ENCODE measurements at places on chromosomes 7 and 10.
A peak's percentile ranks its signal among the peaks of the same experiment; 100 is the strongest.

DNA sequence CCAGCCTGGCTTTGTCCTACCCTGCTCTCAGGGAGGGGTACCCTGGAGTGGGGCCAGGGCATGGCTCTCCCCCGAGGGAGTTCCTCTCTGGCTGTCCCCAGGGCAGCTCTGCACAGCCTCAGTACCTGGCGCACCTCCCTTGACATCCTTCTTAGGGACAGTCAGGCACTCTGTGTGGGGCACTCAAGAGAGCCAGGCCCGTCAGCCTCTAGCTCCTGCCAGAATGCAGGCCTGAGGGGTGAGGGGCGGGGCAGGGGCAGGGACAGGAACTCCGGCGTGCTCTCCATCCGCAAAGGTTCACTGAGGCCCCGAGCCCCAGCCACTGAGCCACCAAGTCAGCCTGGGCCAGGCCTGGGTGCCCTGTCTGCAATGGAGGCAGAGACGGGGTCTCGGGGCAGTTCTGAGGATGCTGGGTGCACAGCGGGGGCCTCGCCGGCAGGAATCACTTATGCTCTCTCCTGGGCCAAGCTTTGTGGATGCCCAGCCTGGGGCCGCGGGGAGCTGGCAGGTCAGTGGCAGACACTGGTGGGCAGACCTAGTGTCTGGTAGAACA is 10.1 kb downstream of the LIMK1 start:
- DNase-seq = no peak

- DNase-seq = no peak
Measured at GRCh38 chr10:132341017-132341416, 9.0 kb downstream of the LRRC27 start.

DNA sequence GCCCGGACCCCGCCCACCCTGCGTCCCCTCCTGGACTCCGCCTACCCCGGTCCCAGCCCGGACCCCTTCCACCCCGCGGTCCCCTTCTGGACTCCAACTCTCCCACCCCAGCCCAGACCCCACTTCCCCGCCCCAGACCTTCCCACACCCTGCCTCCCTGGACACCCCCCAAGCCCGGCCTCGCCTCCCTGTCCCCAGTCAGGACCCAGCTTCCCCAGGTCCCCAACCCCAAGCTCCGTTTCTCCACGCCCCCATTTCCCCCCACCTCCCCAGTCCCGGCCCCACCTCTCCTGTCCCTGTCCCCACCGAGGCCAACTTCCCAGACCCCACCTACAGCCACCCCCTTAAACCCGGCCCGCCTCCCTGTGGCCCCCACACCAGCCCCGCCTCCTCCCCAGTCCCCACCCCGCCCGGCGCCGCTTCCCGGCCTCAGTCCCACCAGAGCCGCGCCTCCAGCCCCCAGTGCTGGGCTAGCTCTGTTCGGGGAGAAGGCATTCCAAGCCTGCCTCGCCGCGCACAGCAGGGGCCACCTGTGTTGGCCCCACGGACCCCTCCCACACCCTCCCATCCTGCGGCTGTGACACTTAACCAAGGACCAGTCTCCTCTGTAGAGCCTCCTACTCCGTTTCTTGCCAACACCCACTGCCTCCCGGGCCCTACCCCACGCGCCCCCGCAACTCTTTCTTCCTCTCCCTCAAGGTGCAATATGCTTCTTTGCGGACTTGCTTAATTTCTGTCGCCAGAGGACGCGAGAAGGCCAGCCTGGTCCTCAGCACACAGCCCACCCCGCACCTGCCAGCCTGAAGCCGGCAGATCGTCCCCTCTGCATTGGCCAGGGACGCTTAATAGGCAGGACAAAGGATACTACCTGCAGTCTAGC is 736 bp upstream of the ITIH5 start:
- DNase-seq = no peak

- DNase-seq = no peak
Measured at GRCh38 chr7:137593115-137593711, 249.7 kb upstream of the PTN start.

GRCh38 chr10:127762925-127763324 is 25.9 kb downstream of the FOXI2 start:
- no peak for DNase-seq

DNA sequence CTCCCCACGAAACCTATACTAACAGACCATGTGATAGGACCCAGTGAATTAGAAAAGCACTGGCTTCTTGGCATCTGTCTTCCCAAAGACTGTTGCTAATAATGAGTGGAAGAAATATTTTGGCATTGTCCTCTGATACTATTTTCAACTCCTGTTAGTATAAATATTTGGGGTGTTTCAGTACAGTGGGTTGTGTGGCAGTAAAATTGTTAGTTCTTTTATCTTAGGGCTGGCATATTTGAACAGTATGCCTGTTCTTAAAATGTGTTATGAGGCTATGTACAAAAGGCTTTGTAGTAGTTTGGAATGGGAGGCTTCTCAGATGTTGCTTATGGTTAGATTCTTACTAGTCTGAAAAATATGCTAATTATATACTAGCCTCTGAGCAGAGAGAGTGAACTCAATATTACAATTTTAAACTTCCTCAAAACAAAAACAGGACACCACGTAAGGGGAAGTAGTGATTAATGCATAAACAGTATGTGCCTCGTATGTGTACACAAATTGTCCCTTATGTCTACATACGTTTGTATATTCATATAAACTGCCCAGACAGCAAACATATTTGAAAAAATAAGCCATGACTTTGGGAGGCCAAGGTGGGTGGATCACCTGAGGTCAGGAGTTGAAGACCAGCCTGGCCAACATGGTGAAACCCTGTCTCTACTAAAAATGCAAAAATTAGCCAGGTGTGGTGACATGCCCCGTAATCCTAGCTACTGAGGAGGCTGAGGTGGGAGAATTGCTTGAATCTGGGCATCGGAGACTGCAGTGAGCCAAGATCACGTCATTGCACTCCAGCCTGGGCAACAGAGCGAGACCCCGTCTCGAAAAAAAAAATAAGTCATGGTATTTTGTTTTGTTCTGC is 115.4 kb downstream of the ARID5B start:
- DNase-seq = peak; percentile 57

DNA sequence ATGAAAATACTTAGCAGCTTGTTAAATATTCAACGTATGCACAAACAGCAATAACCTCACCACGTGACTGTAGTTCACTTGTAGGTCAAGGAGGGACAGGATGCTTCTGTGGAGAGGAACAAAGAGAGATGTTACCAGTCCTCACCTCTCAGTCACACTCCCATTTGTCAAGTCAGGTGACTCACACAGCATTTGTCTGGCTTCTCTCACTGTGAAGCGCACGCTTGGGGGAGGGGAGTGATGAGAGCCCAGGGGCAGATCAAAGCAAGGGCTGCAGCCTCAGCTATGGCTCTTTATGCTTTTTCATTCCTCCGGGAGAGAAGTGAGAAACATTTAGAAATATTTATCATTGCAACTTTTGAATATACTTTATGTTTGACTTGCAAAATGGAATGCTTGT is 2.9 kb upstream of the RBM20 start:
- no peak for DNase-seq

GRCh38 chr10:101777619-101778145 is 1.8 kb upstream of the FGF8 start:
- no peak for DNase-seq

DNA sequence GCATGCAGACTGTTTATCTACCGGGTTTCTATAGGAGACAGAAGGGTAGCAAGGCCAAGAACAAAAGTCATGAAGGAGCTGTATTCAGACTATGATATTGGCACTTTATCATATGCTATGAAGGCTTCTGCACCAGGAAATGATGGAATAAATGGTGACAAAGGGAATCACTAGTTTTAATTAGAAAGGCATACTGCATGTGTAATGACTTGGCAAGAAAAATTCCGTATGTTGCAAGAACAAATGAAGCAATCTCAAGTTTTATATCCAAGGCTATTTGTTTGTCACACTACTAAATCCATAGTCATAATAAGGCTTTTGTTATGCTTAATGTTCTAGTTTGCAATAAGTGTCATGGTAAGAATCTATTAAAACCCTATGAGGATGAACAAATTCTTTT is 230.9 kb downstream of the ZEB1 start:
- DNase-seq = no peak

DNA sequence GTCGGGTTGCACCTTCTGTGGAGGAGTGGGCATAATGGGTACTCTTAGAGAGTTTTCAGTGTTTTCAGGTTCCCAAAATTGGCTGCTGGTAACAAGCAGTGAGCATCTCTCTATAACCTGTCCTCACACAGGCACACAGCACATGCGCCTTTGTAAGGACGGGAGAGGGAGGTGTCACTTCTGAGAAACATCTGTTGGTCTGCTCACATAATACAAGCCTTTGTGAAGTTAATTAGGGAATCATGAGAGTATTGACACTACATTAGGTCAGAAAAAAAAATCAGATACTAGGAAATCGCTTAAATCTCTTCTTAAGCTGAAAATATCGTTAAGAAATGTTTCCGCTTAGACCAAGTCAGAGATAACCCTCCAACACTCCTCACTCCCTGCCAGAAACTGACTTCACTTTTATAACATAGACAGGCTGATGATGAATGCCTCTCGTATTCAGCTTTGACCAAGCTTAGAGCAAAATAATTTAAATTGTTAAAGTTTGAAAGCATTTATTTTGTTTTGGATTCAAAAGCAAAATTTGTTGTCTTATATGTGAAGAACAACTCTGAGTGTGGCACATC is 769.7 kb downstream of the TNS3 start:
- no peak for DNase-seq

DNA sequence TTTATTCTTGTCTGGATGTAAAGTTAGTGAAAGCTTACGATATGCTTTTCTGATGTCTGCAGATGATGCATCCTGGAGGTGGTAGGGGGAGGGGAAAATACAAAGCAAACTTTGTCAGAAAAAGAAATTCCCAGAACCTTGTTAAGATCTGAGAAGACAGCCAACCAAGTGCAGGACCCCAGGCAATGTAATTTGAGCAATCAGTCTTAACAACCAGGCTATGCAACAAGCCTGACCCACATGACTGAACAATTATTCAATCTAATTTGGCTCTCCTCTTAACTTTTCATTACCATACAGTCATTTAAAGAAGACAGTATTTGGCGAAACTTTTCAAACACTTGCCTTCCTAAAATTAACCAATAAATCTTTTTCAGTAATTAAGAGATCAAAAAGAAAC is 74.5 kb downstream of the DNAJC1 start:
- DNase-seq = no peak
